NCI-H1417 treated with DMSO at 0.1 percent for 48 hours (cell line): ENCODE measurements at places on chromosomes 16 and 17.

- DNase-seq = no peak
Measured at GRCh38 chr16:9761870-9762269, 420.4 kb downstream of the GRIN2A start.

DNA sequence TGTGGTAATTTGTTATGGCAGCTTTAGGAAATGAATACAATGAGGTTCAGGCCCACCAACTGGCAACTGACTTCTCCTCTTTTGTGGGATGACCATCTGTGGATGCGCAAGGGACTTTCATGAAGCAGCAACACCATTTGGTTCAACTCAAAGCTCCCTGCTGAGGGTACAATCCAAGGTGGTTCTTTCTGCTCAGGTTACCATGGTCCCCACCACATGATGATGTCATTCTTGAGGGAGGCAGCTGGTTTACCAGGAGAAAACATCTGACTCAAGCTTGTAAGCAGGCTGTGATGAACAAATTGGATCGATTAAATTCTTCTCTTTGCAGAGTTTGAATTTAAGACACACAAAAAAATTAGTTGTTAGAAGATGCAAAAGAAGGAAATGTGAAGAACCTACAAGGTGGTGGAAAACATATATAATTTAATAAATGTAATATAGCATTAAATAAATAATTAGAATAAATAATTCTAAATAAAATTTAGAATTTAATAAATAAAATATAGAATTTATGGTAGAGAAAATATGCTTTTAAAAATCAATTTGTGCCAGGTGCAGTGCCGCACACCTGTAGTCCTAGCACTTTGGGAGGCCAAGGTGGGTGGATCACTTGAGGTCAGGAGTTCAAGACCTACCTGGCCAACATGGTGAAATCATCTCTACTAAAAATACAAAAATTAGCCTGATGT, 67.6 kb upstream of the ANKFN1 start:
- DNase-seq = no peak

- DNase-seq = no peak
Measured at GRCh38 chr17:10018461-10018891, 113.4 kb upstream of the RCVRN start.

- DNase-seq = no peak
Measured at GRCh38 chr16:54934481-54935265, 4.0 kb downstream of the IRX5 start.

- DNase-seq = no peak
Measured at GRCh38 chr17:80312621-80313135, 52.0 kb downstream of the RNF213 start.

GRCh38 chr16:20870122-20870820, 29.9 kb downstream of the DCUN1D3 start:
- DNase-seq = no peak
